ENCODE measurements at places on chromosomes 6 and 20.

- no peak for DNase-seq
Observed at GRCh38 chr6:159984268-159984786, 15.4 kb downstream of the IGF2R start.

DNA sequence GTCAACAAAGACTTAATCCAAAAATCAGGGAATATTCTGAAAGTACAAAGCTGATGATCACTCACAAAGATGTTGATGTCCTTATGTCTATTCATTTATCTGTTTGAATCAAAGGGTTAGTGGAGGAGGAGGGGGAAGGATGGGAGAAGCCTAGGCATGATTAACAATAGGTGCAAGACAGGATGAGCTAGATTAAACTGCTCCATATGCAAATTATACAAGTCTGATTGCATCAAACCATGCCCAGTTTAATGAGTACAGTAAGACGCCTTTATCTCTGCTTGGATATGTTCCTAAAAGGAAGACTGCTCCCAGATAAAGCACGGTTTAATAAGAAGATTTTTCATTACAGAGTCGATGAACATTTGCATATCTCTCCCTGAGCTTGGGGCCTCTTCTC lies 626.4 kb upstream of the NOX3 start:
- DNase-seq: no peak

DNA sequence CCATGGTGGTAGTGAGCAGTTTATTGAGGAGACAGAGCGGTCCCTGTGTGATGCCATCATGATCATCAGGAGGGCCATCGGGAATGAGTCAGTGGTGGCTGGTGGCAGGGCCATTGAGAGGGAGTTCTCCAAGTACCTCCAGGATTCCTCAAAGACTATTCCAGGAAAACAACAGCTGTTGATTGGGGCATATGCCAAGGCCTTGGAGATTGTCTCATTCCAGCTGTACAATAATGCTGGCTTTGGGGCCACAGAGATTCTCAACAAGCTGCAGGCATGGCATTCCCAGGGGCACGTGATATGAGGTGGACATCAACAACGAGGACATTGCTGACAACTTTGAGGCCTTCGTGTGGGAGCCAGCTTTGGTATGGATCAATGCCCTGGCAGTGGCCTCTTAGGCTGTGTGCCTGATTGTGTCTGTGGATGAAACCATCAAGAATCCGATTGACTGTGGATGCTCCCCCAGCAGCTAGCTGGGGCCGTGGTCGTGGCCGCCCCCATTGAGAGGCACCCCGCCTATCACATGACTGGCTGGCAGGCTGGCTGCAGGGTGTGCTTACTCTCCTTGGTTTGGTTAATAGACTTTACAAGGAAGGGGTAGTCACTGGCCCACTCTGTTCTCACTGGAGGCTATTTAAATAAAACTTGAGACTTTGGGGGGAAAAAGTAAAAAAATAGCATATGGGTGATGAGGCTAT lies 16.7 kb downstream of the RAET1E start:
- DNase-seq: no peak

- DNase-seq: no peak
Observed at GRCh38 chr6:53032849-53033248, 32.4 kb upstream of the FBXO9 start.

DNA sequence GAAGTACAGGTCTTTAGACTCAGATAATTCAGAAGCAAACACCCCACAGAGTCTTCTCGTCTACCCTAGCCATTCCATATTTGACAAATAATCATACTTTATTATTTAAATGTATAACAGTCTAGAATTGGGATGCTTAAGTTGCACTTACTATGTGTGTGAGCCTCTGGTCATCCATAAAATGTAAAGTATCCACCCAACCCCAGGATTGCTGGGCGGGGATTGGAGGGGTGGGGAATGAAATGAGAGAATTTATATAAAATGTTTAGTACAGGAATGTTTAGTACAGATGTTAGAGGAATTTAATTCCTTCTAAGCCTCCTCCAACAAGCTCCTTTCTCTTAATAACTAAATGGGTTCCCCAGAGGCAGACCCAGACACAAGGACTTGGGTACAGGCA lies 16.9 kb downstream of the BNIP5 start:
- no peak for DNase-seq

DNA sequence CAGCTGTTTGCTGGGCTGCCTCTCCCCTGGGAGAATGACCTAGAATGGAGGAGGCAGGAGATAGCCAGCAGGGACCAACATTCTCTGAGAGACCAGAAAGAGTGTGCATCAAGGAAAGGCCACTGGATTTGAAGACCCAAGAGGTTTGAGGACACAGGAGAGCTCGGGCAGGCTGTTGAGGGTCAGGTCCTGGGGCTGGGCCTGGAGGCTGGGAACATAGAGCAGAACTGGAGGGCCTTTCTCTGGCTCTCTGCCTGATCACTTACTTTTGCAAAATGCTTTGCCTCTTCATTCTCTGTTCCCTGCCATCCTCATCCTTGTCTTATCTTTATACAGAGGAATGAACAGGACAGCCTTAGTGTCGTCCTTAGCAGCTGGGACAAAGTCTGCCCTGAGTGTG lies 2.5 kb downstream of the IYD start:
- DNase-seq: no peak

Measured in NCI-H1436 treated with DMSO at 0.1 percent for 48 hours (cell line).